Activated CD4-positive, alpha-beta T cell treated with anti-CD3 and anti-CD28 coated beads, Interleukin-2, amount 50 U/mL, for 16 hours (primary cell): ENCODE measurements at places on chromosomes 5 and 9.
A peak's percentile ranks its signal among the peaks of the same experiment; 100 is the strongest.

DNA sequence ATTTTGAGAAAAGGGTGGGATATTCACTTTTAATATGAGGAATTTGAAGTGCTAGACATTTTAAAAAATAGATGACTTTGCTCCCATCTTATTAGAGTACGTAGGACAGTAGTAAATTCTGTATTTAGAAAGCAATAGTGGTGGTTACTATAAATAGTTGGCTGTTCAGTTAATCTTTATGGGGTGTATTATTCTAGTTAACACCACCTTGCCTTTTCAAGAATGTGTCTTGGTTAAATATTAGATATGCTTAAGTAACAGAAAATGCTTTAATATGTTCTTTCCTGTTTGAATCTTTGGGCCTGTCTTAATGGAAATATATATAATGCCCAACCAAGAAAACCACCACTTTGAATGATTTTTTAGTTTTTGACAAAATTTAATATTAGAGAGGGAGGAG lies 608.7 kb upstream of the FAM174A start:
- no peak for DNase-seq

DNA sequence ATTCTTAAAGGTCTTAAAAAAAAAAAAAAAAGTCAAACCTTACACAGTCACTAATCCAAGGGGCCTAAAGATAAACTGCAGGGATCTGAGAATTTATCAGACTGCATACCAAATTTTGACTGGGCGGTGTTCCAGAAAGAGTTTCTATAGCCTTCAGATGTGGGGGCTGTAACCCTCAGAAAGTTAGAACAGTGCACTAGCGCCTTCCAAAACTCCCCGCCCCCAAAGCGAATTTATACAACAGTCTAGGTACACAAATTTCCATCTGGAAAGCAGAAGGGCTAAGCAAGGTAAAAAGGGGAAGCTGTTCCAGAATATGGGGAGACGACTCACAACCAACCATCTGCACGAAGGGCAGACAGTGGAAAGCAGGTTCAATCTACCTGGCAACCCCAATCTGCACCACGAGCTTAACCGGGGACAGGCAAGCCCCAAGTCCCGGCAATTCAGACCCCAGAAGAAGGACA lies 813 bp downstream of the ERMP1 start:
- no peak for DNase-seq

GRCh38 chr9:104882566-104882965 lies 45.4 kb downstream of the ABCA1 start:
- no peak for DNase-seq

DNA sequence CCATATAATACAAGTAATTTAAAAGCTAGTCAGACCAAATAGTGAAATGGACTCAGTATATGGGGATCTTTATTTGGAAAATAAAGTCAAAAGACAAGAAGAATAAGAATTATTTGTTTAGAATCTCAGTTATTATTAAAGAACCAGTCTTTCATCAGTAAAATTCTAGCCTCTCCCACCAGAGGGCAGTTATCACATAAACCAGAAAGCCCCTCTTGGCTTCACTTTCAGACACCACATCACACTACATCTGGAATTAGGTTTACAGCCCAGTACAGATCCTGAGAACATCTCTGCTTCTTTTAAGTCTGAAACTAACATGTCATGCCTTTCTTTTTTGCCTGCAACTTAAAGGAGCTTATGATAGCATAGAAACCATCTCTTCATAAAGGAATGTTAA lies 12.2 kb upstream of the HSPB3 start:
- no peak for DNase-seq

DNA sequence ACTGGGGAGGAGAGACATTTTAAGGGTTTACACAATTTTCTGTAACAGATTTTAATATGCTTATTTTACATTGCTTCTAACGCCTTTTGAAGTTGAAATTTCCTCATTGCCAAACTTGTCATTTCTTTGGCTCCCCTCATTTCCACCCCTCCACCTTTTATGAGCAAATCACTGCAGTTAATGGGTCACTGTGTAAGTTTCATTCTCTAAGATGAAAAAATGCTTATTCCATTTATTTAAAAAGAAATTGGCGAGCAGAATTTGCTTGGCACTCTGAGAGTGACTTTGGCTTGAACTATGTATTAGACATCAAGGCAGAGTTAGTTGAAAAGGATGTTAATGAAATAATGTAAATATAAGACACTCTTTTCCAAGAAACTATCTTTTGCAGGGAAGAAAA lies 66.6 kb downstream of the ITGA1 start:
- DNase-seq = no peak

DNA sequence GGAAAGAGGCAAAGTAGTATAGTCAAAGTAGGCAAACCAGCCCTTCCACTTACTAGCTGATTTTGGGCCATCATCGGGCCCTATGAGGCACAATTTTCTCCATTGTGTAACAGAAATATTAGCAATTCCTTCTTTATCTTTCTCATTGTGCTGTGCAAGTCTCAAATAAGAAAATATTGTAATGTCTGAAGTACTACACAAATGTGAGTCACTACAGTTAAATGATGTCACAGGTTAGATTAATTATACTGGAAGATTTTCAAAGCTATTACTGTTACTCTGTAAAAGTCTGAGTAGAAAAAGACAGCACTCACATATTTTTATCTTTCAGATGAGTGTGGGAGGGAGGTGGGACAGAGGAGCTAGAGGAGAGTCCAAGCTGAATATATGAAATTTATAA lies 12.4 kb upstream of the TMC1 start:
- DNase-seq = peak; percentile 21

GRCh38 chr5:114319821-114320220 lies 42.0 kb upstream of the KCNN2 start:
- DNase-seq = no peak

- no peak for DNase-seq
These were observed 204.4 kb downstream of the EFNA5 start for GRCh38 chr5:107466233-107466769.

- DNase-seq = no peak
These were observed 23.9 kb downstream of the CLTA start for GRCh38 chr9:36214571-36214970.

DNA sequence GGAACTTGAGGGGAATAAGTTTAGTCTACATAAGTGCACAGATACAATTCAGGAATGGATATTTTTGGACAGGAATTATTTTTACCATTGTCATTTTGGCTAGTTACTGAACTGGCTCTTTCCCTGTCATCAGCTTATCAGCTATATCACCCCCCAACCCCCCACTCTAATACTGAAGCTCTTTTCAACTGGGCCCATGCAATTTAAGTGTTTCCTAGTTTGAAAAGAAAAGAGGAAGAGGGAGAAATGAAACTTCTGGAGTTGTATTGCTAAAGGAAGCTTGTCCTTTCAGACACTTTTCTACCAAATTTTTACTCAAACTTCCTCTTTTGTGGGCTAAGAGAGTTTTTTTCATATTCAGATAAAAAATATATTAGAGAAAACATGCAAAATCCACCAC lies 18.5 kb upstream of the TIMD4 start:
- no peak for DNase-seq

DNA sequence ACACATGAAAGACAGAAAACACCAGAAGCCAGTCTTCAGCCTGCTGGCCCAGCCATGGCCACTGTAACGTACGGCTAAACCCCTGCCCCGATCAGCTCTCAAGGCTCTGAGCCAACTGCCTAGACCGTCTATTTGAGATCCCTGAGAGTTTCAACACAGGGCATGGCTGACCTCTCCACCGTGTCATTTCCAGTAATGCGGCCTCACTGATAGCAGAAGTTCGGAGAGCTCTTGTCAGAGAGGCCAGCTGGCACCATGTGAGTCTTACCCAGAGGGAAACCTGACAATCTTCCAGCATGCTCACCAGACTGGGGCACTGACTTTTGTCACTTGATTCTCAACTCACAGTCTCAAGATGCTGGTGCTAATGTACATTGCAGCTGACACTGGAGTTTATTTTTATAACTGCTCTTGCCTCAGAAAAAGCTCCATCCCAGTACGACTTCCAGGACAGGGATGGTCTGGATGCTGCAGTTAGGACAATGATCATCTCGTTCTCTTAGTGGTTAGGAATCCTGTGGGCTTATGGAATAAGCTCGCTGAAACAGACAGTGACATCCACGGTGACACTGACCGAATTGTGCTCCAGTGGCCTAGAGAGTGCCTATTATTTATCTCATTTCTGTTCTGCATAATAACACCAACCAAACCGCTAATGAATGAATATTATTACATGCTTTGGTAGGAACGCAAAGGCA lies 372.7 kb downstream of the ICE1 start:
- DNase-seq = no peak

DNA sequence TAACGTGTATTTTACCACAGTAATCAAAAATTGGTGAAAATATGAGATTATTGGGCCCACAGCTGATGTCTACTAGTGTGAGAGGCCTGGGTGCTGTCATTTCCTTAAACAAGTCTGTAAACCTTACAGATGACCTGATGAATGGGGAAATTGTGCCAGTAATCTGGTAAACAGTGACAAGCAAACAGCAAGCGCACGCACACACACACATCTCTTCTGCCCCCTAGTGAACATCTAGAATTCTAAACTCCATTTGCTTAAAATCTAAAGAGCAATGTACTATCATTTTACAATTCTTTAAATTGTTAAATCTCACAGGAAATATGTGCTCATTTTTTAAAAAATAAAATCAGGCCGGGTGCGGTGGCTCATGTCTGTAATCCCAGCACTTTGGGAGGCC lies 7.5 kb upstream of the RAPGEF1 start:
- peak; percentile 68 for DNase-seq

GRCh38 chr9:89988458-89988857 lies 383.6 kb downstream of the GADD45G start:
- DNase-seq = peak; percentile 46

- DNase-seq = no peak
These were observed 45.2 kb upstream of the IL6ST start for GRCh38 chr5:56039985-56040384.

DNA sequence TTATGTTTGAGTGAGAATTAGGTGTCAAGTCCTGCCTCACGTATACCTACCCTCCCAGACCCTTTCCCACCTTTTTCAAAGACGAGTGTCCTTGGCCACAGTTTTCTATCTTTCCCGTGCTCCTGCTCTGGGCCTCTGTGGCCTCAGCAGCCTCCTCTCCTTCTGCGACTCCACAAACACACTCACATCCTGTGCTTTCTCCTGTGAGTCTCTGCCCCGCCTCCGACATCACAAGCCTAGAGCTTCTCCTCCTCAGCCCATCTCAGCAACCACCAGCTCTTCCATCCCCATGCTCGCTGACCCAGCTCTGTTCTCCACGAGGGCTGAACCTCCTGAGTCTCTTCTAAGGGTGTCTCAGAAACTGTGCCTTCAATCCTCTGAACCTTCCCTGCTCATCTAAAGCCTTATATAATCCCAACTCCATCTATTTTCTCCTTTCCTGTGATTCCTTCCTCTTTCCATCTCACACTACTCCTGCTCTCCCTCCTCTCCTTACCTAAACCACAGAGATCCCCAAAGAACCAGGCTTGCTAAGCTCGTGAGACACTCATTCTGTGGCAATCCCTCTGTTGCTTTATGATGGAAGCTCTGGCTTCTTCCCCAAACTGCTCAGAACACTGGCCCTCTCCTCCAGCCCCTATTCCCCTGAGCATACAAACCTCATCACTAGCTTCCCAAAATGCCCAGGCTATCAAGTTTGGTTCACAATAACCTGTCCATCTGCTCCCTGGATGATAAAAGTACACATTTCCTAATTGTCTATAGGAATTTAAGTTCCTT lies 55.2 kb downstream of the RASEF start:
- no peak for DNase-seq

DNA sequence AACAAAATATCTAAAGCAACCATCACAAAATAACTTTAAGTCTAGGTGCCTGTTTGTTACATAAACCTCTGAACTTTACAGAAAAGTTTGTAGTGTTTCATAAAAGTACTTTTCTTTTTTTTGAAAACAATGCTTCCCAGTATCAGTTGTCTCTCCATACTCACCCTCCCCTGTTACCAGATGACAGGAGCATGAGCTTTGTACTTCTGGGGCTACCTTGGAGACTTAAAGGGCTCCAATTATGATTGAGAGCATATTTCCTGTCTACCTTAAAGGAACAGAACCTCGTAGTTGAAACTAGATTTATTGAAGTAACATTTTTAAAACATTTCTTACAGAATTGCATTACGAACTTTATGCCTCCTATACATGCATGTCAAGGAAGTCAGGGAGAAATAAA lies 55.4 kb upstream of the PPP1R2B start:
- DNase-seq = no peak

DNA sequence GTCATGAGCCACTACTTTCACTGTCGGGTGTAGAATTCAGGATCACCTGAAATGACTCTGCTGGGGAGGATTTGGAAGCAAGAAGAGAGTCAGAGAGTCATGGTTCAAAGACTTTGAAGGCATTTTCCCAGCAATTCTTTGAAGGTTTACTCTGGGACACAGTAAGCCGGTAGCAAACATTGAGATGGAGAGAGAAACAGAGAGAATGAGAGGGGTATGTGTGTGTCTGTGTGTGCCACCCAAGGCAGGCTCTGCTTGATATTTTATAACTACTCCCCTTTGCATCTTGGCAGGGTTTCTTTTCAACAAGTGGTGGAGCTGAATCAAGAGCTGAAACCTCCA lies 89.8 kb downstream of the ANKRD55 start:
- no peak for DNase-seq

DNA sequence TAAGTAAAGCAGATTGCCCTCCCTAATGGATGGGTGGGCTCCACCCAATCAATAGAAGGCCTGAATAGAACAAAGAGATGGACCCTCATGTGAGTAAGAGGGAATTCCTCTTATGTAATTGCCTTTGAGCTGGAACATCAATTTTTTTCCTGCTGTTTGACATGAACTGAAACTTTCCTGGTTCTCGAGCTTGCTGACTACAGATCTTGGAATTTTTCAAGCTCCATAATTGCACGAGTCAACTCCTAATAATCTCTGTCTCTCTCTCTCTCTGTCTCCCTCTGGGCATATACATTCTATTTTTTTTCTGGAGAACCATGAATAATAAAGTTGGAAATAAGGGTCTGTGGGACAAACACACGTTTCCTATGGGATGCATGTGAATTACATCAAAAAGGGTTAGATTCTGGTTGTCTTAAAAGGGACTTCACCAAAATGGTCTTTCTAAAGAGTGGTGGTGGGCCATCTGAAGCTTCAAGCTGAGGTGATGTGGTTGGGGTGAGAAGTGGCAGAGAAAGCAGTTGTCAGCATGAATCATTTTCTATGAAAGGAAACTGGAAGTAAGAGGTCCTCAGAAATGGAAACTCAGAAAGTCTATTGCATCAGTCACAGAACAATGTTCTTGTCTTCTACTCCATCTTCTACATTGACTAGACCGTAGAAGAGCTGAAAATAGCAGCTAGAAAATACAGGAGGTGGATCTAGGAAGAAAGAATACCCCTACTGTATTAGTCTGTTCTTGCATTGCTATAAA lies 47.0 kb upstream of the HOMER1 start:
- peak; percentile 78 for DNase-seq

DNA sequence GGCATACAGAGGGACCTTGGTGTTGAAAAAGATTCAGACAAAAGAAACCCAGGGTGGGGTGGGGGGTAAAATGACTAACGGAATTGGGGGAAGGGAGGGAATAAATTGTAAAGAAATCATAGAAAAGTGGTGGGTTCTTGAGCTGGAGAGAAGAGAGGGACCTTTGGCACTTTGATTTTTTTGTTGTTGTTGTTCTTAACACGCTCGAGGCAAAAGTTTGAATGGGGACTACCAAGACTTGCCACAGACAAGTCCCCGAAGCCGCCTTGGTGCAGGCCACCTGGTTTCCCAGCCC lies 616 bp downstream of the VCAN start:
- no peak for DNase-seq
